ENCODE measurements at places on chromosomes 5 and 9.

DNA sequence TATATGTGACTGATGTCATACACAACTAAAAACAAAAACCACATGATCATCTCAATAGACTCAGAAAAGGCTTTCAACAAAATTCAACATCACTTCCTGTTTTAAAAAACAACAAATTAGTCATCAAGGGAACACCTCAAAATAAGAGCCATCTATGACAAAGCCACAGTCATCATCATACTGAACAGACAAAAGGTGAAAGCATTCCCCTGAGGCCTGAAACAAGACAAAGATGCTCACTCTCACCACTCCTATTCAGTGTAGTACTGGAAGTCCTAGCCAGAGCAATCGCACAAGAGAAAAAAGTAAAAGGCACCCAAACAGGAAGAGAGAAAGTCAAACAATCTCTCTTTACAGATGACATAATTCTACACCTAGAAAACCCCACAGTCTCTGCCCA lies 893.5 kb upstream of the EDIL3 start:
- DNase-seq: no peak

DNA sequence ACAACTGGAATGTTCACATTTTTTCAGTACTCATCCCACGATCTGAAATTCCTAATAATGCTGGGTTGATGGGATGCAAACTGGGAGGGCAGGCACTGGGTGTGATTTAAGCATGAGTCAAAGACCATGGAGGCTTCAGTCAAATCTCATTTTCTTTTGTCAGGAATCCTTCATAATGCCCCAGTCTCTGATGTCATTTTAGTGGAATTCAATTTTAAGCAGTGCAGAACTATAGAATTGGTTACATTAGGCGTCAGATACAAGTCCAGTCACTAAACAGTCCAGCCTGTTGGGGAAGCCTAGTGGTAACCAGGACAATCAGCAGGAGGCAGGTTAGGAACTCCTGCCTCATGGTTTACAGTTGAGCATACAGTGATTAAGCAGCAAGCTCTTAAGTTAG lies 41.0 kb upstream of the TMEM215 start:
- DNase-seq: no peak

DNA sequence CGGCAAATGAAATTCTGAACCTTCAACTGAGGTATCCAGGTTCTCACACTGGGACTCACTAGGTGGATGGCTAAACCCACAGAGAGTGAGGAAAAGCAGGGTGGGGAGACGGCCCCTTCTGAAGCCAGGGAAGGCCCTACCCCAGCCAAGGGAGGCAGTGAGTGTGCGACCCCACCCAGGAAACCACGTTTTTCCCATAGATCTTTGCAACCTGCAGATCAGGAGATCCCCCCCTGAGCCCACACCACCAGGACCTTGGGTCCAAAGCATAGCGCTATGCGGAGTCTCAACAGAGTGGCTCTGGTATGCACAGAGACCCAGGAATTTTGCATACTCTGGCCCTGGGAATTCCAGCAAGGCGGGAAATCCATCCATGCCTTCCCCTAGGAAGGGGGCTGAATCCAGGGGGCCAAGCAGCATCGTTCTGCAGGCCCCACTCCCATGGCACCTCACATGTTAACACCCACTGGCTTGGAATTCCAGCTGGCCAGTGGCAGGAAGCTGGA lies 19.9 kb downstream of the DTWD2 start:
- DNase-seq: no peak

DNA sequence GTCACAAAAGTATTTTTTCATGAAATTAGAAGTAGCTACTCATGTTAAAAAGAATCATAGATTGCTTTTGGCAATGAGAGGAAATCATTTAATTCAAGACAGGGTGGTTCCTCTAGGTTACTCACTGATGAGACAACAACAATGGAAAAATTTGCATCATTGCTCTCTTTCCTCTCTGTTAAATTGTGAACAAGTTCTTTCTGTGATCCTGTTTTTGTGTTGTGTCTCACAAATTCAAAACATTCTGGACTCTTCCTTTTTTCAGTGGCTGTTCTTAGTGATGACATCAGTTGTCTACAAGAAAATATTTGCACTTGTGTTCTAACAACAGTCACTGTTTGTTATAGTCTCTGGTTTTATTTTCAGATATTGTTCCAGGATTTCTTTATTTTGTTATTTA lies 95.3 kb downstream of the XRCC4 start:
- no peak for DNase-seq

GRCh38 chr5:95713960-95714710 lies 17.0 kb upstream of the RHOBTB3 start:
- DNase-seq: no peak

- no peak for DNase-seq
Measured at GRCh38 chr9:76562511-76562911, 103.5 kb downstream of the GCNT1 start.

DNA sequence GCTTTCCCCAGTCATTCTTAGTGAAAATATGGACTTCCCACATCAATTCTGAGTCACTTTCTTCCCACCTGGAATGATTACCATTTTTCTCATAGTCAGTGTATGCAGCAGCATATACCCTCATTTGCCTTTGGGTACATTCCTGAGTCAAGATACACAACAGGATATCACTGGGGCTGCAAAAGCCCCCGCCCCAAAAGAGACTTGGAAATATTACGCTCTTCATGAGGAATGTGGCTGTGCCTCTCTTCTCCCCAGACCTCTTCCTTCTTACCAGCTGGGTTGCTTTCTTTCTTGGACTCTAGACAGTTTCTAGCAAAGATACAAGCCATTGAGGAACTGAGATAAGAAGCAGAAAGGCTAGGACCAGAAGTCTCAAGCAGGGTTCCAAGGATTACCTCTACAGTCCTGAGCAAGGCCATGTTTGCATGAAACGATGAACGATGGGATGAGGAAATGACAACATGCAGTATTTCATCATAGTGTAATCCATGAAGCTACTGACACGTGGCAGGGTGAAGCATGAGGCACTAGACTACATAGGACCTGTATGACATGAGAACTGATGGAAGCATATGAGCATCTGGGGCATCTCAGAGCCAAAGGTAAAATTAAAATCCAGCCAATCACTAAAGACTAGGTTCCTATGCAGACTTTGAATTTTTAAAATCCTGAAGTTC lies 218.1 kb downstream of the RAB3C start:
- DNase-seq: no peak

DNA sequence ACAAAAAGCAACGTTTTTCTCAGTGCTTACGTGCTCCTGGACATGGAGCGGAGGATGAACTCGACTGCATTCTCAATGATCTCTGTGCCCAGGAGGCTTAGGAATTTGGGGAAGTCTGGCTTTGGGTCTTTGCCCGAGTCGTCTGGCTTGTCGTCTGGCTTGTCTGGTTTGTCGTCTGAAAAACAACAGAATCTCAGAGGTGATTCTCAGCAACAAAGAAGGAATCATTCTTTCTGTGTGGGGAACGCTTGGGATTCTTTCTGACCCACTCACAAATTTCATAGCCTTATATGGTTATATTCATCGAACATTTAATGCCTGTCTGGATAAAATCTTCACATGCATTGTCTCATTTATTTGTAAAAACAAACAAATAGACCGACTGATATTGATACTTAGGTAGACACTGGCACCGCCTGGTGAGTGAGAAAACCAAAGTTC lies 4.7 kb downstream of the C5orf46 start:
- no peak for DNase-seq

- DNase-seq: no peak
Measured at GRCh38 chr5:171846323-171846722, 60.7 kb downstream of the SMIM23 start.

DNA sequence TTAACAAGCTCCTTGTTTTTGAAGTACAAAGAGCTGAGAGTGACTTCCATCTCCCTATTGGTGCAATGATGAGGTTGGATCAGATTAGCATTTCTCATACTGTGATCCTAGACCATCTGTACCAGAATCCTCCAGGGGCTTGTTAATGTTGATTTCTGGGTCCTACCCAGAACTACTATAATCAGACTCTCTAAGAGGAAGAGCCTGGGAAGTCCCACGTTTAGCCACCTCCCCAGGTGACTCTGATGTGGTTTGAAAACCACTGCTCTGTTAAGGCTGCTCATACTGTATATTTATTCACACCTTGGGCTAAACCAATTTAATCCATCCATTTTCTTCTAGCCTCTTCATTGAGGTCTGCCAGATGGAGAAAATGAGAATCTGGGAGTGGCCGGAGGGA lies 49.6 kb upstream of the SMIM32 start:
- no peak for DNase-seq

GRCh38 chr5:133825631-133826289 lies 142.7 kb downstream of the C5orf15 start:
- no peak for DNase-seq

- DNase-seq: no peak
Measured at GRCh38 chr9:98185611-98186171, 6.7 kb downstream of the CORO2A start.

DNA sequence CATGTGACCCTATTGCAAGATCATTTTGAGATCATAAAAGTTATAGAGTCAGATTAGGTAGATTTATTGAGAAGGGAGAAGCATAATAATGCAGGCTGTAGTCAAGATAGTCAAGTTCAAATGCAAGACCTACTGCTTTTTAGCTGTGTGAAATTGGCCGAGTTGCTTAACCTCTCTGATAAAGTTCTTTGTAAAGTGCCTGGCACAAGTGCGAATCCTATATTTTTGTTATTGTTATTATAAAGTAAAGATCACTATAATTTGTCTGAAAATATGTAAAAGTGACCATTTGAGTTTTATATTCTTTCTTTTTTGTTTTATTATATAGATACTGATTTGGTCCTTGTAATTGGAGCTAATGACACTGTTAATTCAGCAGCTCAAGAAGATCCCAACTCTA lies 99.3 kb downstream of the NNT start:
- DNase-seq: no peak

- DNase-seq: no peak
Measured at GRCh38 chr9:121851641-121852091, 200.2 kb downstream of the DAB2IP start.

DNA sequence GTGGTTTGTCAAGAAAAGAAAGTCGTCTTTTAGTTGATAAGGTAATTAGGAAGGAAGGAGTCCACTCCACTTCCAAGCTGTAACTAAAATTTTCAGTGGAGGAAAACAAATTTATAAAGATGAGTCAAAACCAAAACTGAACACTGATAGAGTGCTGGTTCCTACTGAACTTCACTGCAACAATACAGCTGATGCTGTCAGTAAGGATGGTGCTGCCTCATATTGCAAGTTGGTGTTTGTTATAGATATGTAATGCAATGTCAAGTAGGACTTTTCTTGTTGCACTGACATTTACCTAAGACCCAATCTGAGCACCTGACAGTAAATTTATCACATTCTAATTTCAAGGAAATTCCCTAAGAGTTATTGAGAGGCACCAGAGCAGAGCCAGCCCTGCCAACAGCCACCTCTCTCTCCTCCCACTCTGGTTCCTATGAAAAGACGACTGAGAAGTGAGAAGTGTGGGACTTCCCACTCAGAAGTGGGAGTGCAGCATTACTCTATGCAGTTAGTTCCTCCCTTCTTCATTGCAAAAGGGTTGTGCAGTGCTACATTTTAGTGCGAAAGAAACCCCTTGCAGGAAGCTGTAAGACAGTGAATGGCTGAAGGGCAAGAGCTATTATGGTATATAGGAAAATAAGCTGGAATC lies 350.8 kb downstream of the NFIB start:
- DNase-seq: no peak

DNA sequence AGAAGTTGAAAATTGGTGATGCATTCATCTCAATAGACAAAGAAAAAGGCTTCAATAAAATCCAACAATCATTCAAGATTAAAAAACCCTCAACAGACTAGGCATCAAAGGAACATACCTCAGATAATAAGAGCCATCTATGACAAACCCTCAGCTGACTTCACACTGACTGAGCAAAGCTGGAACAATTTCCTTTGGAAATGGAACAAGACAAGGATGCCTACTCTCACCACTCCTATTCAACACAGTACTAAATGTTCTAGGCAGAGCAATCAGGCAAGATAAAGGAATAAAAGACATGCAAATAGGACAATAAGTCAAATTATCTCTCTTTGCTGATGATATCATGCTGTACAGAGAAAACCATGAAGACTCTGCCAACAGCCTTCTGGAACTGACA lies 1188.1 kb downstream of the DTWD2 start:
- no peak for DNase-seq

DNA sequence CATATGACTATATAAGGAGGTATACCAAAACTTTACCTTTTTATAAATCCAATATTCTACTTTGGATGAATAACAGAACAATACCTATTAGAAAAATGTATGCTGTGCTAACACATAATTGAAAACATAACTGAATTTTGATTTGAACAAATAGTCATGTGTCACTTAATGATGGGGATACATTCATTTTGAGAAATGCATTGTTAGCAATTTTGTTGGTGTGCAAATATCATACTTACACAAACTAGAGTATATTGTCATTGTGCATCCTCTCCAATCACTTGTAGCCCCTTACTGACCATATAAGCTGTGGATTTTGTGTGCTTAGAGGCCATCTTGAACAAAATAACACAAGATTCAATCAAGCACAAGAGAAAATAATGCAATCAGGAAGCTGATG lies 72.3 kb upstream of the SLCO4C1 start:
- DNase-seq: no peak

GRCh38 chr5:74459984-74460383 lies 180.5 kb downstream of the ENC1 start:
- no peak for DNase-seq

- DNase-seq: no peak
Measured at GRCh38 chr5:163619951-163620350, 114.5 kb downstream of the MAT2B start.

- DNase-seq: no peak
Measured at GRCh38 chr5:150386024-150386855, 26.5 kb downstream of the CD74 start.

- DNase-seq: no peak
Measured at GRCh38 chr5:137055271-137055872, 443.8 kb downstream of the SPOCK1 start.

DNA sequence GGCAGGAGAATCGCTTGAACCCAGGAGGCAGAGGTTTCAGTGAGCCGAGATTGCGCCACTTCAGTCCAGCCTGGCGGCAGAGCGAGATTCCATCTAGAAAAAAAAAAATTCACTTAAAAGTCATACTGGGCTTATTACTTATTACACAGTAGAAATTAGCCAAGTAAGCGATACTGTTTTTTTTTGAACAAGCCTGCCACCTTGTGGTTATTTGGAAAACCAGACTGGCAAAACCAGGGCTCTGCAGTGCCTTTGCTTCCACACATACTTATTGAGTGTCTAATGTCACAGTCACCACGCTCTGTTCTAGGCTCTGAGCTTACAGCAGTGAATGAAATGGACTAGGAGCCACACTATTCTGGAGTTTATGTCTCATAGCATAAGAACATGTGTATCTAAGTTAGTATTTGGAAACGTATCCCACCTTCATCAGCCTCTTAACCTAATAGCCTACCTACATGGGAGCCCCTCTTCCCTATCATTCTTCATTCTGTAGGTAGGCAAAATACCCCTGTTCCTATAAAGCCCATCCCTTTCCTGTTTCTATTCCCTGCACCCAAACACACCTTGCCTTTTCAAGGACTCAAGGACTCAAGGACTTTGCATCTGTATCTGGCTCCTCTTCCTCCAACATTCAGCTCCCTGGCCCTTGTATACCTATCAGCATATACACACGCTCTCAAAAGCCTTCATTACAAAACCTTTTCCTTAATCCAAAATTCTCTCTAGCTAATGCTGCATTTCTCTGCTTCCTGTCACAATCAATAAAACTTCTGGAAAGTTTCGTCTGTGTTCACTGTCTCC lies 13.9 kb upstream of the BASP1 start:
- DNase-seq: no peak
